Activated naive CD8-positive, alpha-beta T cell treated with anti-CD3 and anti-CD28 coated beads, Interleukin-2, amount 10 ng/mL, durations not matched to agents 7 days and 5 days (primary cell): ENCODE measurements at places on chromosomes 7 and 10. TPM values are rescaled to one million over a fixed set of nuclear protein-coding genes. Genes with fewer than 3 reads are reported as not detected.

DNA sequence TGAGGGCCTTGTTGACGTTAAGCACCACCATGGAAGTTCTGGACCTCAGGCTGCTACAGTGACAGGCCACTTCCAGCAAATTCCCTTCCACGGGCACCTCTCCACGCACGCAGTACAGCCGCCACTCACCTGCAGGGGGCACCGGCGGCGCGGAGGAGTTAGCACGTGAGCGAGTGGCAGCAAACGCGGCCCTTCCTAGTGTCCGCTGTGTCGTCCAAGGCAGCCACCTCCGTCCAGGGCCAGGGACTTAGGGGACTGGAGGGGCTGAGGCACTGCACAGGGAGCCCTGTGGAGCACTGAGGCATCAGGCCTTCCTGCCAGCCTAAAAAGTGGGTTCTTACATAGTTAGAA, 164.4 kb downstream of the SVIL start:
- peak; percentile 54 for DNase-seq

- DNase-seq, result no peak
These were observed 339.0 kb downstream of the RNLS start for GRCh38 chr10:88243836-88244730.

DNA sequence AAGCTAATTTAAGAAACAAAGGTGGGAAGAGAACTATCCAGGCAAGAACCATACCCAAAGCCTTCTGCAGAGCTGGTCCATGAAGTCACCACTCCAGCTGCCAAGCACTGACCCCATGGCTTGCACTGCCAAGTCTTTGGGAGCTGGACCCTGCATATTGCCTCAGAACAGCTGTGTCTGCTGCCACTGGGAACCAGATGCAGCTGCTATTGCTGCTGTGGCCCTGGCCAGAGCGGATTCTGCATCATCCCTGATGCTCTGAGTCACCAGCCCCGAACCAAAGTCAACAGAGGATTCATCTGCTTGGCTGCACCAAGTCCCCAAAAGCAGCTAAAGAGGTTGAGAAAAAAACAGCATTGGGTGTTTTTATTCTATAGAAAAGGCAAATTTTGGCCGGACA, 39.2 kb upstream of the GSAP start:
- DNase-seq, result no peak

- no peak for DNase-seq
These were observed 22.9 kb downstream of the ABRAXAS2 start for GRCh38 chr10:124824507-124824906.

- no peak for DNase-seq
These were observed 5.3 kb upstream of the TMEM139 start for GRCh38 chr7:143279186-143280098.

GRCh38 chr10:133013463-133013862, 71.1 kb upstream of the CFAP46 start:
- DNase-seq, result no peak

- DNase-seq, result no peak
These were observed 147.4 kb upstream of the TBX20 start for GRCh38 chr7:35401217-35401879.

- DNase-seq, result no peak
These were observed 5.6 kb downstream of the GIMAP1 start for GRCh38 chr7:150721970-150722373.

DNA sequence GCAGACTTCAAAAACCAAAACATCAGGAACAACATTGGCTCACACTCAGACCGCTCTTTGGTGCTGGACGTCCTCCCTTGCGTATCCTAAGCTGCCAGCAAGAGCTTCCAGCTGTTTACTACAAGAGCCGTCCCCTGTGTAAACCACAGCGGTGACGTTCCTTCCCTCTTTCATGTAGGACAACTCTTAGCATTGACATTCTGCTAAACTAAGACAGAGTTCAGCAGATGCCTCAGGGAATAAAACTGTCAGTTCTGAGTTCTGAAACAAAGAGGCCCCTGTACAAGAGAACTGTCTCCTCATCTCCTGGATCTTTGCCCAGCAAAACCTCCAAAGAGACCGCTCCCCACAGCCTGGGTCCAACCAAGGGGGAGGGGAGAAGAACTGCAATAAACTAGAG, 57.8 kb upstream of the OPALIN start:
- DNase-seq, result no peak

- no peak for DNase-seq
These were observed 176.8 kb upstream of the AGR3 start for GRCh38 chr7:17058568-17058967.

- no peak for DNase-seq
These were observed 36.8 kb upstream of the R3HCC1L start for GRCh38 chr10:98097616-98098015.

DNA sequence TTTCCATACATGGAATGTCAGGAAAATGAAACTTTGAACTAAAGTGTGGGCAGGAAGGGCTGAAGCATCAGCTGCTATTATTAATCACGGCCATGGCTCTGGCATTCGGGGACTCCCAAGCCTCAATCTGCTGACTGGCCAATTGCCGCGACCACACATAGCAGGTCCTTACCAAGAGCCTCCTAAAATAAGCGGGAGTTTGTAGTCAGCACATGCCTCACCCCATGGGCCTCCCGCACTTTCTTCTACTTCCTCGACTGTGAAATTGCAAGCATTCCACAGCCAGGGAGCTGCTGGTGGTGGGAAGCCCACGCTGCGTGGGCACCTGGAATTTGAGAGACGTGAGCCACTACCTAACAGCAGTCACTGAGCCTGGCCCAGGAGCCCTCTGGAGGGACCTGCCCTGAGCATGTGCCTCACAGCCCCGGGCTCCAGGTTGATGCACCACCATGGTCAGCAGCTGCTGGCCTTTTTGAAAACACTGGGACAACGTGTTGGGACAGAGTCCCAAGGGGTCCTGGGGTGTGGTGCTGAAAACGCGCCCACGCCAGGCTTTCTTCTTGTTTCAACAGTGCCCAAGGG, 211.4 kb downstream of the TNS3 start:
- DNase-seq, result no peak

- no peak for DNase-seq
These were observed 26.5 kb upstream of the PDCD4 start for GRCh38 chr10:110845192-110845755.

- no peak for DNase-seq
These were observed 22.8 kb downstream of the VPS26A start for GRCh38 chr10:69146759-69147158.

DNA sequence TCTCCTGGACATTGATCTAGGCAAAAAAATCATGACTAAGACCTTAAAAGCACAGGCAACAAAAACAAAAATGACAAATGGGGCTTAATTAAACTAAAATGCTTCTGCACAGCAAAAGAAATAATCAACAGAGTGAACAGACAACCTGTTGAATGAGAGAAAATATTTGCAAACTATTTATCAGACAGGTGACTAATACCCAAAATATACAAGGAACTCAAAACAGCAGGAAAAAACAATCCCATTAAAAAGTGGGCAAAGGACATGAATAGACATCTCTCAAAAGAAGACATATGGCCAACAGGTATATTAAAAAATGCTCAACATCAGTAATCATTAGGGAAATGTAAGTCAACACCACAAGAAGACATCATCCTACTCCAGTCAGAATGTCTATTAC, 166.8 kb downstream of the MTERF1 start:
- no peak for DNase-seq

GRCh38 chr10:92914478-92915325, 66.4 kb downstream of the EXOC6 start:
- no peak for DNase-seq

GRCh38 chr10:64261092-64261491, 739.9 kb downstream of the REEP3 start:
- no peak for DNase-seq

DNA sequence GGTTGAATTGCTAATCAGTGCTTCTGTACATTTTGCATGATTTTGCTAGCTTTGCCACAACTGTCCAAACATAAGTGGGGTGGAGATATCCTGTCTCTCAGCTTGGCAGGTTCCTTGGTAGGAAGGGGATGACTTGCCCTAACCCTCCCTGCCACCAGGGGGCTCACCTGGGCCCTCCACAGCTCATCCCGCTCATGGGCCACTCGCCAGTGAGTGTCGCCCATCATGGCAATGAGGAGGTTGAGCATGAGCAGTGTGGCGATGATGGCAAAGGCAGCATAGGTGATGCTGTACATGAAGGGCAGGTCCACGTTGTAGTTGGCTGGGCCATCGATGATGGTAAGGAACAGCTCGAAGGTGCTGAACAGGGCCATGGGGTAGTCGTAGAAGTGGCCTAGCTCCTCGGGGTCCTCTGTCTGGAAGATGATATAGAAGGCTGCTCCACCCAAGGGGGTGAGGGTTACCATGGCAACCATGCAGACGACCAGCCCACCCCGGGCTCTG, 12.2 kb downstream of the TRPV6 start:
- DNase-seq, result no peak

DNA sequence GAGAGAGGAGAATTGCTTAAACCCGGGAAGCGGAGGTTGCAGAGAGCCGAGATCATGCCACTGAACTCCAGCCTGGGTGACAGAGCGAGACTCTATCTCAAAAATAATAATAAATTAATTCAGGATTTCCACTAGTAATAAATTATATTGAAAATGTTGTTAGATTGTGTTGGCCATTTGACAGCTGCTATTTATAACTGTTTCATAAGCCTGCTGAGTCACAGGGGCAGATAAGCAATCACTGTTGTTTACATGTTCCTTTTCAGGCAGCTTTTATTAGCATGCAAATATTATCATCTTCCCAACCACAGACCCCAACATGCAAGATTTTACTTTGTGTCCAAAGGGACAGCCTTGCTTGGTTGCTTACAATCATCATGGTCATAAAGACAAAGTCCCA, 49.5 kb upstream of the ZNF138 start:
- DNase-seq, result no peak

DNA sequence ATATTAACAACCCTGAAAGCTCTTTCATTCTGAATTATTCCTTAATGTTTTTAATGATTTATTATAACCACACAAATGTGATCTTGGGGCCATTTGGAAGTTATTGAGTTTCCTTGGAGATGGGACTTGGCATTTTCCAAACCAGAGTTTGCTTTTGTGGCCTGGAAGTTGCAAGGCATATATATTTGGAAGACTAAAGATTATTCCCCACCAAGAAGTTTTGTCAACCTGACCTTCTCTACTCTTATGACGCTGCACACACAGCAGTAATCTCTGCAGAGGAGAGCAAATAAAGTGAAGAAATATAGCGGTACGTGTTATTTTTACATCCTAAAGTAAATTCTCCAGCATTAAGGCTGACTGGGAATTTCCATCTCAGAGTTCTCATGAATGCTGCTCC, 397.0 kb downstream of the LRMDA start:
- DNase-seq, result no peak

GRCh38 chr10:114095559-114096337, 52.1 kb downstream of the ADRB1 start:
- DNase-seq, result no peak

- DNase-seq, result no peak
These were observed 649.1 kb downstream of the INHBA start for GRCh38 chr7:41053820-41054219.

DNA sequence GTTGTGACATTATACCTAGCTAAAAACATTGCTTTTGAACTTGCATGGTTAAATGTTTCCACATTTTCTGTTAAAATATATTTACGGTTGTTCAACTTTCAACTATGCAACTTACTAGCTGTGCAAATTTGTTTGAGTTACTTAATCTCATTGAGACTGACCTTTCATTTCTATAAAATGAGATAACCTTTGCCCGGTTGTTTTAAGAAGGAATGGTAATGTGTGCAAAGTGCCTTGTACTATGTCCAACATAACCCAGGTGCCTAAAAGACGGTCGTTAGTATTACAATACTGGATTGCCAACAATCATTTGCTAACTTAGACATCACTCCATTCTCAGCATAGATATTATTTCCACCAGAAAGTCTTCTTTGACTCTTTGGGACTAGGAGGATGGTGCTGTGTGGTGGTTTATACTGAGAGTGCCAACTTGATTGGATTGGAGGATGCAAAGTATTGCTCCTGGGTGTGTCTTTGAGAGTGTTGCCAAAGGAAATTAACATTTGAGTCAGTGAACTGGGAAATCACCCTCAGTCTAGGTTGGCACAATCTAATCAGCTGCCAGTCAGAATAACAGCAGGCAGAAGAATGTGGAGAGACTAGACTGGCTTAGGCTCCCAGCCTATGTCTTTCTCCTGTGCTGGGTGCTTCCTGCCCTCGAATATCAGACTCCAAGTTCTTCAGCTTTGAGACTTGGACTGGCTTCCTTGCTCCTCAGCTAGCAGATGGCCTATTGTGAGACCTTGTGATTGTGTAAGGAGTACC, 85.2 kb upstream of the PDSS1 start:
- no peak for DNase-seq

GRCh38 chr7:151847681-151848081, 29.2 kb downstream of the PRKAG2 start:
- DNase-seq, result no peak

DNA sequence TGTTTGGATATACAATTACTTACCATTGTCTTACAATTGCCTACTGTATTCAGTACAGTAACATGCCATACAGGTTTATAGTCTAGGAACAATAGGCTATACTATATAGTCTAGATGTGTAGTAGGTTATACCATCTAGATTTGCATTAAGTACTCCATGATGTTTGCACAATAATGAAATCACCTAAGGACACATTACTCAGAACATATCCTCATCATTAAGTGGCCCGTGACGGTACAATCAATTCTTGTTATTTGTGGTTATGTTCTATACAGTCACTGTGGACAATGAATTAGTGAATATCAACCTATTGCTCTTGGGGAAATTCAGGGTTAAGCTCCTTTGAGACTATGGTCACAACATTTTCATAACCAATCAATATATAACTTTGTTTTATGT, 75.6 kb downstream of the MICU1 start:
- DNase-seq, result no peak

Gene ACTL6B
- total RNA-seq, result not detected

Gene PAX4
- not detected for total RNA-seq

Gene GSTO2
- 1.4 TPM for total RNA-seq

Gene TEX47
- not detected for total RNA-seq

Gene BBS9
- total RNA-seq, result 13.7 TPM

Gene ECHS1
- 36.1 TPM for total RNA-seq

Gene INA
- 0.09 TPM for total RNA-seq

Gene HOXA2
- total RNA-seq, result not detected

Gene MINDY4
- 1.1 TPM for total RNA-seq

Gene AKR1C4
- total RNA-seq, result not detected

Gene CCSER2
- 98.0 TPM for total RNA-seq

Gene PPP1R17
- not detected for total RNA-seq

Gene SPAM1
- not detected for total RNA-seq

Gene NRG3
- total RNA-seq, result not detected

Gene IL2RA
- 201 TPM for total RNA-seq

Gene CRHR2
- total RNA-seq, result not detected
